ENCODE measurements at places on chromosomes 16 and 17.

DNA sequence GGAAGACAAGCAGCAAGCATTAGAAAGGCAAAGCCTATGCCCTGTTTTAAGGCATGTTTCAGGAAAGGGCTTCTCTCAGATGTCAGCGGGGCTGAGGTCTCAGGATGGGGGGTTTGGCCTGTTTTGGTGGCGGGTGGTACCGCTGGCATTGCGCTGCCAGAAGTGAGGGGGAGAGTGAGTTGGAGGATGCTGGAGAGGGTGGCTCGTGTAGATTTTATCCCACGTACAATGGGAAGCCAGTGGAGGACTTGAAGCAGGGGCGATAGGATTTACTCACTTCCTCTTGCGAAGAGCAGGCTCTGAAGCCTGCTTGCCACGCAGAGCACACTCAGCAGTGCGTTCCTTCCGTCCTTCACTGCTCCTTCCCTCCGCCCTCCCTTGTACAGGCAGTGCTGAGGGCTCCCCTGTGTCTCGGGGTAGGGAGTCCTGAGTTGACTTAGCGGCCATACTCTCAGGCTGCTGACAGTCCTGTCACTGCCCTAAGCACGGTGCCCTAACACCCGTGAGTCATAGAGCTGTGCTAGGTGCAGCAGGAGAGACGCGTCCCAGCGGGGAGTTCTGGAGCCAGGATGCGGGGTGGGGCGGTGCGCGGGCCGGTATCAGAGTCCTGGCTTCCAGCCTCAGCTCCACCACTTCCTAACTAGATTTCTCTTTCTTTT is 113.1 kb downstream of the SNX29 start:
- peak; percentile 32 for DNase-seq

DNA sequence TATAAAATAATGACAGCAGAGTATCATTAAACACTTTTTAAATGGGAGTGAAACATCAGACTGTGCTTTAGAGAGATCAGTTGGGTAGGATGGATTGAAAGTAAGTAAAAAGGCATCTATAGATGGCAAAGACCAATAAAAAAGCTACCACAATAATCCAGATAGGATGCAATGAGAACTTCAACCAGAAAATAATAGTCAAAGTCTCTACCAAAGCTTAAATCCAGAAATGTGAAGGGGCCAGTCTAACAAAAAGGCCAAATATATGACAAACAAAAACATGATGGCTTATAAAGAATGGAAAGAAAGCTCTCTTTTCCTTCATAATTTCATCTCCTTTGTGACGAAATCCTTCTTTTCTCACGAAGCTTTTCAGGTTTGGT is 12.3 kb downstream of the KANSL1 start:
- DNase-seq, result no peak

DNA sequence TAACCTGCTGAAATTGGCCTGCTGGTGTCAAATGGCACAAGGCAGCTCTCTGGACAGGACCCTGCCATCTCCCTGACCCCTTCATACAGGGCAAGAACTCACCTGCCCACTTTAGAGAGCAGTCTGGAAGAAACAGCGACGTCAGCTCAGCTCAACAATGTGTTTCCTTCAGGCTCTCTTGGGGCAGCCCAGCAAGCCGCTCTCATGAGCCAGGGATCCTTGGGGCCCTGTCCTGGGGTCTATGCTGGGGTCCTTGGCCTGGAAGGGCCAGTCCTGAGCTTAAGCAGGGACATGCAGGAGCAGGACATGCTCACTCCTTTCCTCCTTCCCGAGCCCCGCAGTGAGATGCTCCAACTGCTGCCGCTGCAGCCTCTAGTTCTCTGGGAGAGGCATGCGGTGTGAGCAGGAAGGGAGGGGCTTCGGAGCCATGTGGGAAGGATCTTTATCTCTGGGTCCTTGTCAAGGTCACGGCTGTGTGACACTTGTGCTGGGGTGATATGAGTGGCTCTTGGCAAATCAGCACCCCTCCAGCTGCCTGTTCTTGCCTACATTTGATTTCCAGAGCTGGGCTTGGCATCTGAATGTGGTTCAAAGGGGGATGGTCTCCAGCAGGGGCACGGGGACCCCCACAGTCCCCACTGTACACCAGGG is 3.4 kb downstream of the C1QTNF1 start:
- peak; percentile 66 for DNase-seq

GRCh38 chr16:71492786-71493185 is 3.7 kb upstream of the ZNF19 start:
- DNase-seq, result no peak

- no peak for DNase-seq
Observed at GRCh38 chr17:3678095-3678820, 9.6 kb downstream of the EMC6 start.

- DNase-seq, result no peak
Observed at GRCh38 chr16:65837464-65837863, 529.0 kb upstream of the CDH5 start.

- DNase-seq, result no peak
Observed at GRCh38 chr17:70773258-70773657, 603.9 kb downstream of the KCNJ2 start.

- no peak for DNase-seq
Observed at GRCh38 chr16:27365142-27366089, 36.6 kb upstream of the IL21R start.

- DNase-seq, result no peak
Observed at GRCh38 chr16:59179446-59180082, 445.4 kb upstream of the GOT2 start.

GRCh38 chr16:77551357-77551756 is 116.5 kb upstream of the ADAMTS18 start:
- no peak for DNase-seq

DNA sequence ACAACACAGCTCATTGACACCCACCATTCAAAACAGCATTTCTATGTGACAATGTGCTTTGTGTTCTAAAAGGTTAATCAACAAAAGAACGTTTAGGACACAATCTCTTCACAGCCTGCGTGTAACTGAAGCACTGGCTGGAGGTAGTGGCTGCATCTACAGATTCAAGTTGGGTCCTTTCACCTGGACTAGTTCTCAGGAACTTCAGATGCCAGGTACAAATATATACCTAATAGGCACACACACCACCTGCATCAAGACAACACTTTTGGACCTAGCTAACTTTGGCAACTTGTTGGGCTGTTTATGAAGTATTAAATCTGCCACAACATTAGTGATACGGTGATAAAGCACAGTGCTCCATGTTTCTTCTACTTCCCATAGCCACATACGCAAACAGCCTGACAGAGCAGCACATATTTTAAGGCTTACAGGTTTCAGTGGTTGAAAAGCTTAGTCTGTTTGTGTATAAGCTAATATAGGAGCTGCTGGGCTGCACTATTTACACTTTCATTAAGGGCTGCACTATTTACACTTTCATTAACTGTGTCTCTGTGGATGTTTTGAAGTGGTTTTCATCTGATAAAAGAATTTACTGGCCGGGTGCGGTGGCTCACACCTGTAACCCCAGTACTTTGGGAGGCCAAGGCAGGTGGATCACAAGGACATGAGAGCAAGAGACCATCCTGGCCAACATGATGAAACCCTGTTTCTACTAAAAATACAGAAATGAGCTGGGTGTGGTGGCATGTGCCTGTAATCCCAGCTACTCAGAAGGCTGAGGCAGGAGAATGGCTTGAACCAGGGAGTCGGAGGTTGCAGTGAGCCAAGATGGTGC is 132.6 kb downstream of the PARN start:
- no peak for DNase-seq

GRCh38 chr17:10033959-10034358 is 128.9 kb upstream of the RCVRN start:
- no peak for DNase-seq

GRCh38 chr17:74379495-74380085 is 12.3 kb downstream of the GPR142 start:
- DNase-seq, result peak; percentile 97

GRCh38 chr17:14940938-14941265 is 324.2 kb downstream of the PMP22 start:
- no peak for DNase-seq

DNA sequence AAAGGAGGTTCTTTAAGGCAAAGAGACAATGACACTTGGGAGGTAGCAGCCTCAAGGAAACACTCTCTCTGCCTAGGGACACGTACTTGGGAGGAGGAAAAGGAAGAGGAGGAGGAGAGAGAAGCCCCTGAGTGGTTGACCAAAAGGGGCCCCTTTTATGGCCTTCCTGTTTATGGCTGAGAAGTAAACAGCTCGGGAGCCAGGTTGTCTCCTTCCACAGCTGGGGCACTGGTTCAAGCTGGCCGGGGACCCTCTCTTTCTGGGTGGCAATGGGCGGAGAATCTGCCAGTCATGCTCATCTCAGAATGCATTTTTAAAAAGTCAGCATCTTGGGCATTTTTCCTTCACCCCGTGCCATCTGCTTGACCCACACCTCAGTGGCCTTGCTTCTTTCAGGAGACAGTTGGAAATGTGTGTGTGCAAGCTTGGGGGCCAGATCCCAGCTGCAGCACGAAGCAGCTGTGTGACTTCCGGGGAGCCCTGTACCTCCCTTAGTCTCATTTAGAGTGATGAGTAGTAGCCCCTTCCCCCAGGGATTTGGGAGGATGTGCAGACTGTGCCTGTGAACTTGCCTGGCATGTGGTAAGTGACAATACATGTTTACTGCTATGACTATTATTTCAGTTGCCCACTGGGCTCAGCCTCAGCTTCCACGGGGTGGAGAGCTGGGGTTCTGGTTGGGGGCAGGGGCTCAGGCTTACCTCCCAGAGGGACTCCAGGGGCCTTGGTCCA is 33.8 kb upstream of the SALL1 start:
- no peak for DNase-seq

- peak; percentile 81 for DNase-seq
Observed at GRCh38 chr17:28644787-28645575, at the start of gene BLTP2. Gene BLTP2, minus strand, starts transcription at chr17:28645158. Its CDS starts 102 bp downstream, at chr17:28645056.

DNA sequence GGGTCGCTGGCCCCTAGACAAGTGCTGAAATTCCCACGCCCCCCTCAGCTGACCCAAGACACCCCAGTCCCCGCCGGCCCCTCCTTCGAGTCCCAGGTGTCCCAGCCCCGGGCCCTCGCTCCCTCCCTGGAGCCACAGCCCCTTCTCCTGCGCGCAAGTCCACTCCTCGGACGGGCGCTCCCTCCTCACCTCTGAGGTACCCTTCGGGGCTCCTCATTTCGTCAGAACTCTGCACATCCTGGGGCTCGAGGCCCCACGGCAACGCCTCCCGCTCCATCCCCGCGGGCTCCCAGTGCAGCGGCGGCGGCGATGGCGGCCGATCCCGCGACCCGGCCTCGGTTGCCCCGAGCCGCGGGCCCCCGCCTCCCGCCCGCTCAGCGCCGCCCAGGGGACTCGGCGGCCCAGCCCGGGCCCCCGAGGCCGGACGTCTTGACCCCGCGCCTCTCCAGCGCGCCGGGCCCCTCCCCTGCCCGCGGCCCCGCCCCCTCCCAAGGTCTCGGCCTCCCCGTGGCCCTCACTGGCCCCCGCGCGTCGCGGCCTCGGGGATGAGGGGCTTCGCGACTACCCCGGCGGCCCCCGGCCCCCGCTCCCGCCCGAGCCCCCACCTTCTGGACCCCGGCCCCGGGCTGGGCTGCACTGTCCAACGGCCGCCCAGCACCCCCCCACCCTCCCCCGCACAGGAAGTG is at the start of gene ZNF768:
TSS of gene ZNF768 (minus strand) at position 430 of the 686 bp plus-strand sequence. CDS start at position 277, 153 bp downstream.
- DNase-seq, result no peak

DNA sequence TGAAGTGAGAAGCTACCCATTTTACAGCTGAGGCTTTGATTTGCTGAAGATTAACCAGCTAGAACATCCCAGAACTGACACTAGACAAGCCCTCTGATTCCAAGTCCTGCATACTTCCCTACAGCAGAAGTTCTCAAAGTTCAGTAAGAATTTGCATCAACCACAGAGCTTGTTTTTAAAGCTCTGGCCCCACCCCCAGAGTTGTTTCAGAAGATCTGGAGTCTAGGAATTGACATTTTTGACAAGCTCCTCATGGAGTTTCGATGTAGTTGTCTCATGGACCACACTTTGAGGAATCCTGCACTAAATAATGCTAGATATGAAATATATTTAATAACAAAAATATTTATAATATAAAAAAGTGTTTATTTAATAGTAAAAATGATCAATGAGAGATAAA is 120.3 kb upstream of the ADAMTS18 start:
- no peak for DNase-seq

DNA sequence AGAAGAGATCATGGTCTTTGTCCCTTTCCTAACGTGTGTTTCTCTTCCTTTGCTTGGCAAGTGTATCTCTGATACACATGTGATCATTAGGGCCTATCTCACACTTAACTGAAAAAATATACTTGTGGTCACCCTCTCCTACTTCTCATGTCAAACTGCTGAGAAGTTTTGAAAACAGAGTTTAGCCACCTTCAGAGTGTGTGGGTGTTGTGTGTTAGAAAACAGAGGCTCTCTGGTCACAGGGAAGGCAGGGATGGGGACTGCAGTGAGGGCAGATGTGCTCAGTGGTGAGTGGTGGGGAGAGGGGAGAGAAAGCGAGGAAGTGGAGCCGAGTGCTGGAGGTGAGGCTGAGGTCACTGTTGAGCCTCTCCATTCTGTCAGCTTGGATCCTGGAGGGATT is 29.4 kb downstream of the GRB7 start:
- DNase-seq, result no peak

- DNase-seq, result peak; percentile 7
Observed at GRCh38 chr17:83196973-83197880, 117.8 kb downstream of the METRNL start.

DNA sequence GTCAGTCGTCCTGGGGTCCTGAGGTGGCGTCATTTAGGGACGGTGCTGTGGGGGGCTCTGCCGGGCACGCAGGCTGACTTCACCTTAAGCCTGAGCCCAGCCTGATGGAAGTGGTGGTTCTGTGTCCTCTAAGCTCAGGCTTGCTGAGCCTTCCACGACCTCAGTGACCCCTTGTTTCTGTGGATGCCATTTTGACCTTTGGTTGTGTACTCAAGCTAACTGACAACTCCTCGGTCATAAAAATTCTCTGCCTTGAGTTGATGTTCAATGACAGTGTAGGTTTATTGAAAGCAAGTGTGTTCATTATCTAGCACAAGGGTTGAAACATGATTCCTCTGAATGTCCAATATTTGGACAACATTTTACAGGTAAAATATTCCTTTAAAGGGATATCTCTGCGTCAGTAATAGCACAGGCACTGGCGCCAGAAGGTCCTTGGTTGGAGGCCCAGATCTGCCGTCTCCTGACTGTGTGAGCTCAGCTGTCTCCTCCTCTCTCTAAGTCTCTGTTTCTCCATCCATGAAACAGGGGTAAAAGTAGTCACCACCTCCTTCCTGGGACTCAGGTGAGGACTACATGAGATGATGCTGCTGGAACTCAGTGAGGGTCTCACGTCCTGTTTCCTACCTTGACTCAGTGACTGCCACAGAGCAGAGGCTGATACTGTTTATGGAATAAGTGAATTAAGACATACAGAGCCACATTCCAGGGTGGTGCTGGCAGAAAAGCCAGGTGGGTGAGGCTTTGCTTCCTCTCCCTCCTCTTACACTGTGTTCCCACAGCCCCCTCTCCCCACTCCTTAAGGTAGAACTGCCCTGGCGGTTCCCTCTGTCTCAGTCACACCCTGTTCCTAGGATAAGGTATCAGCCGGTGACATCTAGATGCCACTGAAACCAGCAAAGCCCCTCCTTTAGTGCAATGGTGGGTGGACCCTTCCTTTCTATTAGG is 75.7 kb downstream of the IRF8 start:
- DNase-seq, result no peak

- no peak for DNase-seq
Observed at GRCh38 chr16:11016993-11017392, 72.6 kb downstream of the CLEC16A start.

Measured in ascending aorta (tissue), 2 donors.